Activated naive CD8-positive, alpha-beta T cell treated with anti-CD3 and anti-CD28 coated beads, Interleukin-2, amount 10 ng/mL, durations not matched to agents 7 days and 5 days (primary cell): ENCODE measurements at places on chromosomes 16 and 17. TPM values are rescaled to one million over a fixed set of nuclear protein-coding genes. Genes with fewer than 3 reads are reported as not detected.

DNA sequence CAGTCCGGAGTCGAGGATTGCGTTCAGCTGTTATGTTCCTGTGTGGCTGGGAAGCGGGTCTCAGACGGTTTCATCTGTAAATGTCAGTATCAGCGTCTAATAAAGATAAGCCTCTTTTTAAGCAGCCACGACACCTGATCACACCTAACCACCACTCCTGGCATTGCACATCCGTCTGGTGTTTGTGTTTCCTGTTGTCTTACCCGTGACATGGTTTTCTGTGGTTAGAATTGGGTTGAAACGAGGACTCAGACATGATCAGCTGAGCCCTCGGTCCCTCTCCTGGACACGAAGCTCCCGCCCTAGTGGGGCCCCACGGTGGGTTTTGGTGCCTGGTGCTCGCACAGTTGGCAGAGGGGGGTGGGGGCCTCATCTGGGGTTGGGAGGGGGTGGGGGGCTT, 18.3 kb downstream of the CPNE7 start:
- DNase-seq = peak; percentile 38

GRCh38 chr16:87392821-87393679, 914 bp downstream of the MAP1LC3B start:
- peak; percentile 71 for DNase-seq

GRCh38 chr17:4712526-4712925, 2.1 kb downstream of the ARRB2 start:
- no peak for DNase-seq

DNA sequence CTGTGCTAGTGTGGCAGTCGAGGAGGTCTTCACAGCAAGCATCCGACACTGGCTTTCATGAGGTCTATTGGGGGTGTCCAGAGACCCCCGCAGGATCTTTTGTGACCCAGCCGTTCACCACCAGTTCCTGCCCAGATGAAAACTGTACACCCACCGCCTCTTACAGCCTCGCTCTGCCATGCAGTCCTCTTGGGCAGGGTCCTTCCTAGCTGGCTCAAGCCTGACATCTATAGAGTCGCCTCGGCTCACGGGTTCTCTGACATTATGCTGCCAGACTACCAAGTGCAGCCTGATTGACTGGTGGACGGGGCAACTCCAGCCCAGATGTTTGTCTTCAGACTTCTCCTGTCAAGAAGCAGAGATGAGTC, 14.6 kb upstream of the CLEC10A start:
- DNase-seq = no peak

- DNase-seq = no peak
Observed at GRCh38 chr17:50923611-50924010, 57.5 kb upstream of the TOB1 start.

DNA sequence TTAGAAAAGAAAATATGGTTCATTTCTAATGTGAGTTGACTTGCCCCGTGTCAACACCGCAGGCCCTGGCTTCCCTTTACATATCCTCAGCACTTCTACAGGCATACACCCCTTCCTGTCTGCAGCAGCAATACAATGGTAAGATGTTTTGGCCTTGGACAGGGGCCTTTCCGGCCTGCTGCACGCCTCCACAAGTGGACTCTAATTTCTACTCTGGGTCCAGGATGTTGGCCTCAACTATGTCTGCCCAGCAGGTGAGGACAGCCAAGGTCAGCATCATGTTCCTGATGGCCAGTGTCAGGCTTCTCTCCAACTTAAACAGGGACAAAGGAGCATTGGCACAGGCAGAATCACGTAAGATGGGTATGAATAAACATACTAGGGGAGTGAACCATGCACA, 11.0 kb downstream of the C17orf67 start:
- DNase-seq = no peak

GRCh38 chr17:45168991-45169752, 7.5 kb downstream of the HEXIM2 start:
- DNase-seq = no peak

DNA sequence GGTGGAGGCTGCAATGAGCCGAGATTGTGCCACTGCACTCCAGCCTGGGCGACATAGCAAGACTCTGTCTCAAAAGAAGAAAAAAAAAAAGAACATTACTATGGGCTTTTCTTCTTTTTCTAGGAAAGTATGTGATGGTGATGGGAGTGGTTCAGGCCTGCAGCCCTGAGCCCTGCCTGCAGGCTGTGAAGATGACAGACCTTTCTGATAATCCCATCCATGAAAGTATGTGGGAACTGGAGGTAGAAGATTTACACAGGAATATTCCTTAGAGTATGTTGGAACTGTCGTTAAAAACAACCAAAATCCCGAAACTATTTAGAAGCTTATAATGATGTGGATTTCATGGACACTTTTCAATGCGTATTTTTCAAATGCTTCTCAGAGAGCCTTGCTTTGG, 5.3 kb downstream of the RMI2 start:
- no peak for DNase-seq

GRCh38 chr17:66542129-66542966, 239.9 kb downstream of the PRKCA start:
- DNase-seq = no peak

DNA sequence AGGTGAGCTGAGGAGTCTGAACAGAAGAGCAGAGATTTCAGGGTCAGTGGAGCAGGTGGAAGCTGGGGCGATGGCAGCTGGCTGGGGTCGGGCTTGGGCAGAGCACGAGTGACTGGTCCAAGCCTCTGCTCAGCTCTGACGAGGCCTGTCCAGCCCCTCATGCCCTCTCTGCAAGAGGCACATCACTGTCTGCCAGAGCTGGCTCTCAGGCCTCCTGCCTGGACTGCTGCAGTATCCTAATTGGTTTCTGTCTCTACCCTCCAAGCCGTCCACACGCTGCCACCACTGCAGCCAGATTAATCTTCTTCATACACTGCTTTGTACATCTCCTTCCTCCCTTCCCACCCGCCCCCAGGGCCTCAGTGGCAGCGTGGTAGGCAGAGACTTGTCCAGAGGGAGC, 25.4 kb downstream of the CACNA1G start:
- no peak for DNase-seq

GRCh38 chr16:3698941-3699340, 18.4 kb downstream of the TRAP1 start:
- no peak for DNase-seq

DNA sequence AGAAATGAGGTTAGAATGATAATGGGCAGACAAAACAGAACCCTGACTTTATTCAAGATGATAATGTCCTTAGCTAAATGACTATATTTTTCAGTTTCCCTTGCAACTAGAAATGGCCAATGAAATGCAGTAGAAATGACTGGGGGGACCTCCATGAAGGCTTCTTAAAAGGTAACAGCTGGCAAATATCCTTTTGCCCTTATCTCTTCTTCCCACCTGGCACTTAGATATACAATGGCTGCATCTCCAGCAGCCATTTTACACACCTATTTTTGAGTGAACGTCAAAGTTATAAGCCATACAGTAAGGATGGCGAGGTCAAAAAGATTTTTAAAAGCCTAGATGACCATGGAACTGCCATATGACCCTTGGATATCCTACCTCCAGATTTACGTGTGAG, 39.9 kb downstream of the USP32 start:
- no peak for DNase-seq

- DNase-seq = peak; percentile 40
Observed at GRCh38 chr17:82215095-82215971, 2.7 kb upstream of the CCDC57 start.

DNA sequence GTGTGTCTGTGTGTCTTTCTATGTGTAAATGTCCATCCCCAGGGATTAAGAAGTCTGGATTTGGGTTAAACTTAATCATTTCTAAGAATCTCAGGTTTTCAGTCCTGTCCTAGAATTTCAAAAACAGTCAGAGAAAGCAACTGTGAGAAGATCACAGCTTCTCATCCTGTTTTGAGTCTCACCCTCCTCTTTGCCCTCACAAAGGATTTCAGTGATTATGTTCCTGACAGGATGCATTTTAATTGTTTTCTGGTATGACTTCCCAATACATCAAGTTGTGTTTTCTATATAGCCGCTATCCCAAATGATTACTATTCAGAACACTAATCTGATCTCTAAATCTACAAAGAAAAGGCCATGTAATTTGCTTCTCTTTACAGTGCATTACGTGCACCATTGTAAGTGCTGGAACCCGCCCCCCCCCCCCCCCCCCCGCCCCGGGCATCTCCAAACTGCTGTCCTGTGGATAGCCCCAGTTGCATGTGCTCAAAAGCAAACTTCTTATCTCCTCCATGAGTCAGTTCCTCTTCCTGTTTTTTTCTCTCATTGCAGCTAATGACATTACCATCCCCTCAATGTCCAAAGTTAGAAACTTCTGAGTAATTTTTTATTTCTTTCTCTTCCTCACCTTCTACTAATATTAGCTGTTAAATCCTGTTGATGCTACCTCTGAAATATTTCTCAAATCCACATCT, 73.9 kb downstream of the CDH13 start:
- DNase-seq = no peak

DNA sequence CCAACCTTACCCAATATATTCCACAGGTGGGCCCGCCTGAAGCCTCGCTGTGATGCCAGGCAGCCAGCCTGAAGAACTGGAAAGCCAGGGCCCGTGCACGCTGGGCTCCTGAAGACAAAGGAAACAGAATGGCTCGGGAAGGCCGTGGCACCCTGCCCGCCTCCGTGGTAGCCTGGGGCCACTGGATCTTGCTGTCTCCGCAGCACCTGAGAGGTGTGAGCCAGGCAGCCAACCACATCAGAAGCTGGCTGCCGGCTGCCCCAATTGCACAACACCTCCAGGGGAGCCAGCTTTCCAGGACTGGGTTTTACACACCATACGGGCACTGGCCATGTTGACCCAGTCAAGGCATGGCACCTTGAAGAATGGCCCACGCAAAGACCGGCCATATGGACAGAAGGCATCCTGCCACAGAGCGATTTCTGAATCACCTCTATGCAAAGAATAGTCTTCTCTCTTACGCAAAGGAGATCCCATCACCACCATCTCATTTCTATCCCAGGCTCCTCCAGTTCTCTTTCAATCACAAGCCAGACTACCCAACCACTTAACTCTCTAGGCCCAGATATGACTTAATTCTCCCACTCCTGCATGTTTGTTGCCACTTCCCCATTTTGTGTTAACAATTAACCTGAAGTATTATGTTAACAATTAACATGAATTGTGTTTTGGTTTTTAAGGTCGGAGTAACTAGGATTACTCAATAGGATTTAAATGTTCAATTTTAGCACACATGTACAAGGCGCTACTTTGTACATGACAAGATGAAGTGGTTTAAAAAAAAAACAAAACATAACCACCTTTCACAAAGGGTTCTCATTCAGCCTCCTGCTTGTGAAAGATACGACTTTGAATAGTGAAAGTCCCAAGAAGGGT, 32.1 kb downstream of the ZFHX3 start:
- no peak for DNase-seq

GRCh38 chr16:11799017-11799381, 1.9 kb upstream of the ZC3H7A start:
- no peak for DNase-seq

CDRT15L2 gene
- total RNA-seq = not detected

TP53TG3 gene
- total RNA-seq = not detected

KRT39 gene
- total RNA-seq = not detected

BAHCC1 gene
- total RNA-seq = 0.86 TPM

TBX6 gene
- 2.4 TPM for total RNA-seq

HDAC5 gene
- 48.4 TPM for total RNA-seq

PNMT gene
- not detected for total RNA-seq

ABCC12 gene
- total RNA-seq = not detected

COPRS gene
- total RNA-seq = 12.6 TPM

NEUROD2 gene
- not detected for total RNA-seq

OR3A3 gene
- total RNA-seq = not detected
